ENCODE measurements at places on chromosomes 7 and 10.
A peak's percentile ranks its signal among the peaks of the same experiment; 100 is the strongest.

DNA sequence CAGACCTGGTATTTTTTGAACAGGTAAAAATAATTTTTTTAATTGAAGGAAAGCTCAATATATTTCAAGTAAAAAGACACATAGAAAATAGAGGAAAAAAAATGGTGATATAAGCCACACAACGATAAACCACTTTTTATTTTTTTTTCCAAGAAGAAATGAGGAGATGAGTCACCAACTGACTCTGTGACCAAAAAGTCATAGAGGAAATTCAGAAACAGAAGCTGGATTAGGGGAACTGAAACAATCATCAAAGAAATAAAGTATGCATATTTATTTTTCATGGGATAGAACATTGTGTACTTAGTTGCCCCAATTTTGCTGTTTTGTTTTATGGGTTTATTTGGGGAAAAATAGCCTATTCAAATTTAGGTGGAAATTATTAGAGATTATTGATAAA is 176.8 kb upstream of the AGR3 start:
- peak; percentile 55 for DNase-seq

DNA sequence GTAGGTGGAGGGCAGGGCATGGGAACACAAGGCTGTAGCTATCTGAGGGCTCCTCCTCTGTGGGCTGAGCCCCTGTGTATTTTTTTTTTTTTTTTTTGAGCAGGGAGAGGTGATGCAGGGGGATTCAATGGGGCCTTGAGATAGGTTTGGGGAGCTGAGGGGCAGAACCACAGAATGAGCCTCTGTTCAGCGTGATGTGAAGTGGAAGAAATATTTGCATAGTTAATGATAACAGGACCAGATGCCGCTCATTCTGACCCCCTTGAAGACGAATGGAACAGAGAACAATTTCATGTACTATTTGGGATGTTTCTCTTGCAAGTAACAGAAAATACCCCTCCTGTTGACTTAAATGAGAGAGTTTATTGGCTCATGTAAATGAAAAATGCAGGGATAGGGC is 69.7 kb upstream of the EMX2 start:
- no peak for DNase-seq

GRCh38 chr10:5615316-5615715 is 51.1 kb downstream of the ASB13 start:
- DNase-seq, result no peak

DNA sequence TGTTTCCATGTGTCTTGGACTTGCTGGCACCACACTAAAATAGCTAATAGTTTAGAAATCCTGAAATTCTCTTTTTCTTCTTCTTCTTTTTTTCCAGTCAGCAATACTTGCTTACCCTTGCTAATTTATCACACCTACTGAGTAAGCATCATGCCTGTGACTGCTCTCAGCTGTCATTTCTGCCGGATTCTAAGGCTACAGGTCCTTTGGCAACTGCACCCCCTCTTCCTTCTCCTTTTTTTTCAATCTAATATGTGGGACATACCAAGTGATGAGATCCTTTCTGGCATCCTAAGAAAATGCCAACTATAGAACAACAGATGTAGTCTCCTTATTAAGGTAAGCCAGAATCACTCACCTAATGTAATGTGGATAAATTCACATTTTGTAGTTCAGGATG is 444.7 kb downstream of the MAGI2 start:
- DNase-seq, result no peak

- DNase-seq, result no peak
Observed at GRCh38 chr7:132685277-132685676, 109.0 kb upstream of the PLXNA4 start.

GRCh38 chr7:28069807-28070206 is 110.8 kb downstream of the JAZF1 start:
- DNase-seq, result peak; percentile 80

DNA sequence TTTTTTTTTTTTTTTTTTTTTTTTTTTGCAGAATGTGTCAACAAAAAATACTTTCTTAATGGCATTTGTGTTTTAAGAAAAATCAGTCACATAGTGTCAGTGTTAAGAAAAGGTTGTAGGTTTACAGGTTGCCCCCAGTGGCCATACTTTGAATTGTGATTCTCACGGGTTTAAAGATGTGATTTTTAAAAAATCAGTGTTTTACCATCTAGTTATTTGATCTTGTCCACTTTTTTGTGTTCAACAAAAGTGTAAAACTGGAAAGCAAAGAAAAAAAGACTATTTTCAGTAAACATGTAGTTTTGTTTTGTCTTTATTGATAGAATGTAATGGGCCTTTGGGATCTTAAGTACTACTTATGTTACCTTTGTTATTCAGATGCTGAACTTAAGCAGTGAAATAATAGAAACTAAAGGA is 25.7 kb downstream of the SUV39H2 start:
- peak; percentile 20 for DNase-seq

DNA sequence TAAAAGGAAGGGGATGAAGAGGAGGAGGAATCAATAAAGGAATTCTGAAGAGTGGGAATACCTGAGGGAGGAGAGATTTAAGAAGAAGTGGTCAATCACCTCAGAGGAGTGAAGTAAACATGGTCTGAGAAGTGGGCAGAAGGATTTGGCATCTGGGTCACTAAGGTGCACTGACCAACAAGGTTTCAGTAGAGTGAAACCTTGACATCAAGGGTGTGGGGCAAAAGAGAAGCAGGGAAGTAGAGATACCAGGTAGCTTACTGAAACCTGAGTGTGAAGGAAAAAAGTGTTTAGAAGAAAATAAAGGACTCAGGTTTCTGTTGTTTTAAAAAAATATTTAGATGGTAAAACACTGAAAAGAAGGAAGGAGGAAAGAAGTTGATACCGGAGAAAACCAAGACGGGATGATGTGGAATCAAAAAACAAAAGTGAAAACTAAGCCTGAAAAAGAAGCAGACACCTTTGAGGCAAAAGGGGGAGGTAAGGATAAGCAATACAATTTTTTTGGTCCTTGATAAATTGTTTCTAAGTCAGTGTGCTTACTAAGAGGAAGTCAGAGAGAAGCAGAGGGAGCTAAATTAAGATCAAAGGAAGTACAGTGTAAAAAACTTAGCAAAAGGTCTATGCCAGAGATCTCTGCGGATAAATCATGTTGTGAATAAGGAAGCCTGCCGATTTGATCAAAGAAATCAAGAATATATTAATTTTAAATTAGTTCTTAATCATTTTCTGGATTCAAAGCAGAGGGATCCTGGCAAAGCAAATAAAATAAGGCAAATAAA is 137.2 kb upstream of the GPR22 start:
- no peak for DNase-seq

GRCh38 chr10:86072413-86072812 is 294.2 kb downstream of the GRID1 start:
- DNase-seq, result no peak

- DNase-seq, result peak; percentile 35
Observed at GRCh38 chr7:17520941-17521340, 222.5 kb downstream of the AHR start.

- DNase-seq, result no peak
Observed at GRCh38 chr7:99030951-99031350, 113.0 kb downstream of the SMURF1 start.

DNA sequence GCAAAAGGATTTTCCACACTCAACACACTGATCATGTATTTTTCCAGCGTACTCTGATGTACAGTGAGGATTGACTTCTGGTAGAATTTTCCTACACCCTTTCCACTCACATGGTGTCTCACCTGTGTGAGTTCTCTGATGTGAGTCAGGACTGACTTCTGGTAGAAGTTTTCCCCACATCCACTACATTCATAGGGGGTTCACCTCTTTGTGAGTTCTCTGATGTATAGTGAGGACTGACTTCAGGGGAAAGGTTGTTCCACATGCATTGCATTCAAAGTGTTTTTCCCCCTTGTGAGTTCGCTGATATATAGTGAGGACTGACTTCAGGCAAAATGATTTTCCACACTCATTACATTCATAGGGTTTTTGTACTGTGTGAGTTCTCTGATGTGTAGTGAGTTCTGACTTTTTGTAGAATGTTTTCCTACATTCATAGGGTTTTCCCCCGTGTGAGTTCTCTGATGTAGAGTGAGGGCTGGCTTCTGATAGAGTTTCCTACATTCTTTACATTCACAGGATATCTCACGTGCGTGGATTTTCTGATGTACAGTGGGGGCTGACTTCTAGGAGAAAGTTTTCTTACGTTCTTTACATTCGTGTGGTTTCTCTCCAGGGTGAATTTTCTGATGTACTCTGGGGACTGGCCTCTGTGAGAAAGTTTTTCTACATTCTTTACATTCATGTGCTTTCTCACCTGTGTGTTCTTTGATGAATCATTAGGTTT is 146.5 kb downstream of the GLRX3 start:
- no peak for DNase-seq

GRCh38 chr10:35225204-35225603 is 98.6 kb downstream of the CREM start:
- DNase-seq, result no peak

GRCh38 chr7:2488681-2489080 is 12.5 kb upstream of the GRIFIN start:
- DNase-seq, result no peak

GRCh38 chr7:1062296-1063294 is 18.2 kb downstream of the GPR146 start:
- DNase-seq, result no peak

- no peak for DNase-seq
Observed at GRCh38 chr7:106926892-106927291, 61.8 kb downstream of the PIK3CG start.

DNA sequence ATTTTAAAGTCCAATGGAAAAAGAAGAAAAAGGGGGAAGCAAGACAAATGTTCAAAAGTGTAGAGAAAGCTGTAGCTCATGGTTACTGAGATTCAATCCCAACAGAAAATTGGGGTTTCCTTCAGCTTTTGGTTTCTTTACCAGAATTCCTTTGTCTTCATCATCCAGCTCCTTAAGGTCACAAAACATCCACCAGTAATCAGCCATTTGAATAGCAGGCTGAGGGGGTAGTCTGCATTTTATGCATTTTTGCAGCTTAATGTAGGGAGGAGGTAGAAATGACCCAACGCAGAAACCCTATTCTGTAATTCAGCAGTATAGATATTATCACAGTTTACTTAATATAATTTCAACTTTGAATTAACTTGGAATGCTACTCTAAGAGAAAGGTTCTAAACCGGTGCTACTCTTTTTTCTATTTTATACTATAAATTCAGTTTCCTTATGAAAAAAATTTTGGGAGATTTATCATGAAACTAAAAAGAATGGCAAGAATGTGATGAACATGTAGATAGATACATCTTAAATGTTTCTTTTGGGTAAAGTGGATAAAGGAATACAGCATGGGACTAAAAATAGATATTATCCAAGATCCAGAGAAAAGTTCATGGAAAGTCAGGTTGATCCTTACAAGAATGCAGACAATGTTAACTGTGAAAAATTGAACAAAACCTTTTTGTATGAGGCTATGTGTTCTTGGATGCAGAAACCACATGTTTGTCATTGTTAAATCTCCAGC is 596.9 kb downstream of the PHTF2 start:
- DNase-seq, result no peak

DNA sequence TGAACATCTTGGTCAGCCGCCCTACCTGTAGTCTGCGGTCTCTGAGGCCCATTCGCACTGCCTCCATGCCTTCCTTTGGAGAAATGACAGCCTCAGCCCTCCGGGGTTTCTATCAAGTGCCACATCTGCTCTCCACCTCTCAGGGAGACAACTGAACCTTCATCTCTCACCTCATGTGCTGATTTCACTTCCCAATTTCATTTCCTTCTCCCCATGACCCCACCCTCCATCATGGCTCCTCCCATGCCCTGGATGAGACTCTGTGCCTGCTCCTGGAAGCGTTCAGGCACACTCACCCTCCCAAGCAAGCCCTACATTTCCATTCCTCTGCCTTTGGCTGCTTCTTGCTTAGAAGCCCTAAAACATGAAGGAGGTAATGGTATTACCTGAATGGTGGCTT is 7.8 kb upstream of the SCD start:
- no peak for DNase-seq

GRCh38 chr10:16964576-16965343 is 147.5 kb upstream of the RSU1 start:
- DNase-seq, result no peak

DNA sequence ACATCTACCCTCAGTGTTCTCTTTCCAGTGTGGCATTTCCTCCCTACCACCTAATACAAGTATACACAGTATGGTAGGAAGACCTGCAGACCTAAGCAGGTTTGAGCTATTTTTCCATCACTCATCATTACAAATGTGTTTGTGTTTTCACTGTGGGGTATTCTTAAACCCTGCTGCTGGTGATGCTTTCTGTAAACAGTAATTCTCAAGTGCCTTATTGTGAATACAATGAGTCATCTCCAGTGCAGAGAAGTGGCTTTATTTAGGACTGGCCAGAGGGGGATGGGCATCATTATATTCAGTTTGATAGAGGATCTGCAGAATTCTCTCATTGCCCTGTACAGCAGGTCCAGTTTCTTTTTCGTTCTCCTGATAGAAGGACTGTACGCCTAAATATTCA is 63.7 kb downstream of the GRM8 start:
- DNase-seq, result no peak

DNA sequence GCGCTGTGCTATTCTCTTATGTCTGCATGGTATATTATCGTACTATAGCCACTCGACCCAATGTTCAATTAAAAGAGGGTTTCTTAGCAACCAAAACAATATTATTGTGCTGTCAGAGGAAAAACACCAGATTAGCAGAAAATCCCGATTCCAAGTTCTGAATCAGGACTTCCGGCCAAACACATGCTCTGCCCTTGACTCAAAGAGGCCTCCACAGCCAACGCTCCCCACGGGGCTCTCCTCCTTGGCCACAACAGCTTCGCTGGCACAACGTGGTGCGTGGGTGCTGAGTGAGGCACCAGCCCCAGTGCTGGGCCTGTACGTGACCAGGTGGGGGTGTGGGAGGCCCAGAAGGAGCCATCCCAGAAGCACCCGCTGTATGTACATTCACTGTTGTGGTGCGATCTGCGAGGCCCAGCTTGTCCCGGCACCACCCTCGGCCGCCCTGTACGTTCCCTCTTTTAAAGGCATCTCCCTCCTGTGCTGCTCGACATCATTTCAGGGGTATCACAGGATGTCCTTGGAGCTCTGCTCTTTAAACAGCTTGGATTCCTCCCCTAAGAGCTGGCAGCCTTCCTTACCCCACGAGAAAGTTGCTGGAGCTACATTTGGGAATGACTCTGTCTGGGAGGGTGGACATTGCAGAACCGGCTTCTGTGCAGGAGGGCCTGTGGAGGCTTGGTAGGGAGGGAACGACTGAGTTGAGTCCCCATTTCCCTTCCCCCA is 736.2 kb downstream of the PARD3 start:
- DNase-seq, result no peak
